DMS153 (cell line): ENCODE measurements at places on chromosomes 12 and 14.
A peak's percentile ranks its signal among the peaks of the same experiment; 100 is the strongest.

DNA sequence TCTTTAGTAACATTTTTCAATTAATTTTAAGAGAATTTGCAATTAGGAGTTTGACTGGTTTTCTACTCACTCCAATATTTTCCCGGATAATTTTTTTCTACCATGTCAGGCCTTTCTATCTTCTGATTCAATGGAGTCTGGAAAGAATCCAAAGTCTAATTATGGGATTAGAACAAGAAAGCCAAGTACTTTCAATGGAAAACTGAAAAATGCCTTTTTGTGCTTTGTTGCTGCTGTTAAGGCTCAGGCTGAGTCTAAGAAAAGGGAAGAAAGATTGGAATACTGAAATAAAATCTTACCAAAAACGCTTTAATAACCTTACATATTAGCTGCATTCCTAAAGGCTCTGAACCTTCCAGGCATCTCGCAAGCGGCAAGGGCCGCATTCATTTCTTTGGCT lies 24.4 kb upstream of the DHRS4 start:
- DNase-seq: no peak

GRCh38 chr14:42961509-42961908 lies 1354.8 kb downstream of the LRFN5 start:
- no peak for DNase-seq

- no peak for DNase-seq
Observed at GRCh38 chr14:22748631-22749068, 17.8 kb upstream of the OXA1L start.

- no peak for DNase-seq
Observed at GRCh38 chr14:82075566-82075965, 541.9 kb upstream of the SEL1L start.

DNA sequence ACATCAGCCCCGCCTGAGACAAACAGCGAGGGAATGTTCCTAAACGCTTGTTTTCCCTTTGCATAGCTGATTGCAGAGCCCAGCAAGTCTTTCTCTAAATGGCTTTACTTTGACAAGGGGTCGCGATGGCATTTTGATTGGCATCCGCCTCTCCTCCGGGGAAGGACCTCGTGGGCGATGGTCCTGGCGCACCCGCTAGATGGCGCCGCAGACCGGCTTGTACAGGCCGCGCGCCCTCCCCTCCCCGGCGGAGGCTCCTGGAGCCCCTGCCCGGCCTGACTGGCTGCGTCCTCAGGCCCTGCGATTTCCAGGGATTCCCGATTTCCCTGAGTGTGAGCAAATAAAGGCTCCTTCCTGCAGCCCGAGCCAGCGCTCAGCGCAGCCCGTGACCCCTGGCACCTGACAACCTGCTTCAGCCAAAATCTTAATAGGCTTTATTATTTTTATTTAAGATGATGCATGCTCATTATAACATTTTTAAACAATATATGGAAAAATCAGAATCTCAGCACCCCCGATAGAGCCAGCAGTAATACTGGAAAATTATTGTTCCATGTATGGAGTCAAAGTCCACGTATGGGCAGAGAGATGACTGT lies 468.3 kb downstream of the AACS start:
- peak; percentile 7 for DNase-seq

DNA sequence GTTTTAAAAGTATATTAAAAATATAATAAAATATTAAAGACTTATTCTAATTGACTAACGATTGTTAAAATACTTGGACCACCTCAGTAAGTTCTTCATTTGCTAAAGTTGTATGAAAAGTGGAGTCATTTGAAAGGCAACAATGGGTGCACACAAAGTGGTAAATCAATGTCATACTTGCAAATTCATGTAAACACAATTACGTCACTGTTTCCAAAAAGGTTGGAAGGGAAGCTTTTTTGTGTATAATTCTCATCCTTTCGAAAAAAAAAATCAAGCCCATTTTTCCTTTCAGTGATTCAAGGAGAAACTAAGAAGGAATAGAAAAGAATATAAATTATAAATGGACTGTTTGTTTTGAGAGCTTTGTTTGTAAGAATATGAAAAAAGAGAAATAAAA lies 166.2 kb downstream of the PIK3C2G start:
- no peak for DNase-seq

DNA sequence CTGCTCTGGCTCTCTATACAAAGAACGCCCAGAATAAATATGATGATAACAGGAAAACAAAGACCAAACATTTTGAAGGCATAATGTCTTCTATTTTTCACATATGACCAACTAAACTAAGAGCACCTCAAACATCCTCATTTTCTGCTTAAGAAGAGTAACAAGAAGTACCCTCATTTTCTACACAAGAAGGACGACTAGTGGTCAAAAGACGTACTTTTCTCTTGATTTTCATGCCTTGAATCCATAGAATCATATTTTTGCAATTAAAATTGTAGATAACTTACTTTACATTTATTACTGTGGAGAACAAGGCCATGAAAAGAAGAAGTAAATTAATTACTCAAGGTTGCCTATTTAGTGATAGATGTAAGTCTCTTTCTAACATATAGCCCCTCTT lies 358.6 kb downstream of the DUSP6 start:
- DNase-seq: peak; percentile 25

DNA sequence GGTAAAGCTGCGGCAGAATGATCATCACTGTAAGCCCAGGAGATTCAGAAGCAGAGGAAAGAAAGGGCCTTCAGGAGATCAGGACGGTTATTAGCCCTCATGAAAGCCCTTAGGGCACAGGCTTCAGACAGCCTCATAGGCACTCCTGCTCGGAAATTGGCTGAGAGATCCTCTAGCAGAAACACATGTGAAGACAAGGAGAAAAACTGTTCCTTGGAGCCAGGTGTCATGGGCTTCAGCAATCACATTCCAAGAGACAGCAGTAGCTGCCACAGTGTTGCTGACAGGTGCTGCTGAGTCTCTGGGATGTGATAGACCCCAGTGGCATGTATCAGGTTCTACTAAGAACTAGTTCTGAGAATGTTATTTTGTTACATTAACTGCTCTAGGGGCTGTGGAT lies 88.8 kb upstream of the DYRK2 start:
- DNase-seq: no peak

DNA sequence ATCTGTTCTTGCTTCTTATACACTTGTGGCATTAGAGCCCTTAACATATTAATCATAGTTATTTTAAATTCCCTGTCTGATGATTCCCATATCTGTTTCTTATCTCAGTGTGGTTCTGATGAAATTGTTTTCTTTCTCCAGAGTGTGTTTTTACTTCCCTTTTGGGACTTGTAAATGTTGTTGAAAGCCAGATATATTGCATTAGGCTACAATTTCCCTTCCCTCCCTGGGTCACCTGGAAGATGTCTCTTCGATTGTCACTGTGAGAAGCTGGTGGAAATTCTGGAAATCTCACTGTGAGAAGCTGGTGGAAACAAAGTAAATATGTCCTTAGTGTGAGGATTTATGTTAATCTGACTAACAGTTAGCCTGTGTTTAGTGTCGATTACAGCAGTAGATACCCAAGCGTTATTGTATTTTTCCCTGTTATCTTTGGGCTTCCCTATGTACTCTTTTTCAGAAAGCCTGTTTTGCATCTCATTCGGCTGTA lies 717.3 kb downstream of the TRHDE start:
- DNase-seq: no peak

GRCh38 chr14:86770186-86770585 lies 1222.8 kb downstream of the GALC start:
- no peak for DNase-seq

- no peak for DNase-seq
Observed at GRCh38 chr12:127133675-127134335, 1133.2 kb upstream of the TMEM132C start.
